ENCODE measurements at places on chromosomes 11 and 22.

- DNase-seq: no peak
Measured at GRCh38 chr11:74948546-74948897, 369 bp downstream of the XRRA1 start.

GRCh38 chr11:77038029-77038824 is 4.0 kb downstream of the B3GNT6 start:
- DNase-seq: no peak

- no peak for DNase-seq
Measured at GRCh38 chr22:17612057-17612456, 16.5 kb downstream of the ATP6V1E1 start.

GRCh38 chr11:35077709-35078469 is 61.1 kb upstream of the CD44 start:
- no peak for DNase-seq

DNA sequence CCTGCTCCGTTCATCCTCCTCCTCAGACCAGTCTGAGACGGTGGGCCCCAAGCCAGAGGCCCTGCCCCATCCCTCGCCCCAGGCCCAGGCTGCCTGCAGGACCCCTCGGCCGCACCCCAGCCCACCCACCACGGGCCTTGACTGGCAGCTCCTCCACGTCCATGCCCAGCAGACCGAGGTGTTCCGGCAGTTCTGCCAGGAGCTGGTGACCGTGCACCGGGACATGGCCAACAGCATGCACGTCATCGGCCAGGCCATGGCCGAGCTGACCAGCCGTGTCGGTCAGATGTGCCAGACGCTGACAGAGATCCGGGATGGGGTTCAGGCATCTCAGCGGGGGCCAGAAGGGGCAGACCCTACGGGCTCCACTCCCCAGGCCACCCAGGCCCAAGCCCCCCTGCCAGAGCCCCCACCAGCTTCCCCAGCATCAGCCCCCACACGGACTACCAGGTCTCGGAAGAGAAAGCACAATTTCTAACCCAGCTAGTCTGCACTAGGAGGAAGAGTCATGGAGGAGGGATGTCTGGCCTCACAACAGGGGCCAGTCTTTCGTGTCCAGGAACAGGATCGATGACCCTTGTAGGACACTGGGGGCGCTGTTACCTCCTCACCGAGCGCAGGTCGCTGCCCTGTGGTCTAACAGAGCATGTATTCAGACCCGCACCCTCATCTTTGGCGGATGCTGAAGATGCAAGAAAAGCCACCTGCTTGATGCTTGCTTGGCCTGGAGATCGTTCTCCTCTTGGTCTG is 66.3 kb downstream of the PRDM11 start:
- no peak for DNase-seq

GRCh38 chr11:128018692-128019091 is 568.7 kb downstream of the ETS1 start:
- DNase-seq: no peak

DNA sequence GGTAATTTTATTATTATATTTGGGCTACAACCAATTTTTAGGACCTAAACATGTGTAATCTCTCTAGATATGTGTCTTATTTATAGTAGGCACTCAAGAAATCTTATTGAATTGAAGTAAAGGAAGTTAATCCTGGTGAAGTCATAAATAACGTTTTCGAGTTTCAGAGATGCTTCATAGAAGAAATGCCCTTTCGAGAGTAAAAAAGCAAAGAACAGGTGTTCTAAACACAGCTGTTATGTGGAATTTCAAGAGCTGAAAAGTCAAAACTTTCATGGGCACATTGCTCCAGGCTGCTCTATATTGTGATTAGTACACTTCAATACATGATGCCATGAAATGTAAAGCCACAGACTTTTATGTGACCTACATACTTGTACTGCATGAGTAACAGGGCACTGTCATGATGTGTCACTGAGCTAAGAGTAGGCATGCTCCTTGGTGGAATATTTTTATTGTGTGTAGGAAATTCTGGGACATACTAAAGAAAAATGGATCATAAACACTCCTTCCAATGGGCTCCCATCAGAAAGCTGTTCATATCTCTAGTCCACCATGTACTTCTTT is 7.2 kb upstream of the ELMOD1 start:
- no peak for DNase-seq

- DNase-seq: no peak
Measured at GRCh38 chr11:122337704-122338103, 221.7 kb upstream of the BLID start.

GRCh38 chr11:94175535-94175934 is 46.9 kb downstream of the PANX1 start:
- no peak for DNase-seq

DNA sequence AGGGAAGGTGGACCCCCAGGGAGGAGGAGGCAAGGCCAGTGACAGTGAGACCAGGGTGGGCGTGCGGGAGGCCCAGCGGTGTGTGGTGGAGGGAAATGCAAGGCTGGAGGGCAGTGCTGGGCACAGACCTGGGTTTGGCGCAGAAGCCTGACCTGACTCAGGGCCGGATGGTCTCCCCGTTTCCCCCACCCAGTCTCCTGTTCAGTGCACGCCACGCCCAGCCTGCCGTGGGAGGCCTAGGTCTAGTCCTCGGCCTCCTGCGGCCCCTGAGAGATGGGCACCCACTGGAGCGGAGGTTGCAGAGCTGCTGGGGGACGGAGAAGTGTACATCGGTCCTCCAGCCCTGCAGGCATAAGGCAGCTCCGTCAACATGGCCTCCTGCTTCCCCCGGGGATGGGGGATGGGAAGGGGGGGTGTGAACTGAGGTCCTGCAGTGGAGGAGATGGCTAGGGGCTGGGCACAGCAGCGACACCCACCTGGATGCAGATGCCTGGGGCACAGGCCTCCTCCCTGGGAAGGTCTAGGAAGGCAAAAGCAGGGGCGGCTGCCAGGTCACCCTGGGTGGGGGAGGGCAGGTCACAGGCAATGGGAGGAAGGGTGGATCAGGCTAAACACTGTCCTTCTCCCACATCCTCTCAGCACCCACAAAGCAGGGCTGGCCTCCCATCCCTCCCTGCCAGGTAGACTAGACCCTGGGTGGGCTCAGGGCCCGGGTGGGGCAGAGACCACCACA is 15.9 kb downstream of the IL17REL start:
- no peak for DNase-seq

DNA sequence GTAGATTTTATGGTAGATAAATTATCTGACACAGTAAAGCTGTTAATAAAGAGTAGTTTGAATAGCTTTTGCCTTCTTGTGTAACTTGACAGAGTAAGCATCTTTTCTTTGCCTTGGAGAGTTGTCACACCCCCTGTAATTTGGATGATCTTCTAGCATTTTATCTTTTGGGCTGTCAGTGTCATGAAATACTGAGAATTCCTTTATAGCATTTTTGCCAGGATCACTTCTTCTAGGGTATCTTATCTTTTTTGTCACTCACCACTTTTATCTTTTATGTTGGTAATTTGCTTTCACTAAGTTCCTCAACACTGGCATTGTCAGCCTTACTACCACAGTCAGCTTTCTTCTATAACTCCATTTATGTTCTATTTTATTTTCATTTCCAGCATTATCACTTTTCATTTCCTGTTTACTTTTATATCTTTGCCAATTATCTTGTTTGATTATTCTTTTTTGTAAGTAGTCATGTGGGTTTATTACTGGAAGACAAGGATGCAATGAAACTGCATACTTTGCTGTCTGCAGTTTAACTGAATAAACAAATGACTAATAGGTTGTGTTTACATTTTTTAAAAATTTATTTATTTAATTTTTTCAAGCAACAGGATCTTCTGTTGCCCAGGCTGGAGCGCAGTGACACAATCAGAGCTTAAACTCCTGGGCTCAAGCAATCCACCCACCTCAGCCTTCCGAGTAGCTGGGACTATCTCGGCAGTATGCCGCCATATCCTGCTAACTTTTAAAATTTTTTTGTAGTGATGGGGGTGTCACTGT is 28.1 kb upstream of the ACAT1 start:
- no peak for DNase-seq

DNA sequence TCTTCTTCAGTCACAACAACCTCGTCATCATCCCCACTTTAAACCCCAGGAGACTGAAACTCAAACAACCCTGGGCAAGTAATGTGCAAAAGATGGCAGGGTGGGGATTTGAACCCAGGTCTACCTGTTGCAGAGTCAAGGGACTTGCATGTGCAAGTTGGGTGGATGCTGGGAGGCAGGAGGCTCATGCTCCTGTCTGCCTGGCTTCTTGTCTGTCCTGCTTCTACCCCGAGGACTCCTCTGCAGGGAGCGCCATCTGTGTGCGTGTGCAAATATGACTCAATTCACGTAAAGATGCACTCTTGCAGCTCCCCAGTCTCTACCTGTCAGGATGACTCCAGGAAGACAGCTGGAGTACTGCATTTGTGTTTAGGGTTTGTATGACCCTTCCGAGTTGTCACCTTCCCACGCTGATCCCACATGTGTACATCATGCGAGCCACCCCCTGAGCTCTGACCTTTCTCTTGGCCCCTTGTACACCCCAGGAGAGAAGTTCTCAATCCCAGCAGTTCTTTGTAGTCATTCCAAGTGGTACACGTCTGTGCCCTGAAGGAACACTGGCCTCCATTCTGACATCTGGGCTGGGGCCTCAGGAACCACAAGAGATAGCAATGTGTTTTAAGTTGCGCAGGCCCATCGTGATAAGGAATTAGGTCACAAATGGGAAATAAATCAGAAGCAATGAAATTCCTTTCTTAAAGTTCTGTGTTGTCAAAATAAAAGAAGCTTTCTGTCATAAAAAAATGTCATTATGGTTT is 95.7 kb downstream of the CWC15 start:
- DNase-seq: no peak

GRCh38 chr22:17218341-17218740 is 894 bp downstream of the ADA2 start:
- no peak for DNase-seq

GRCh38 chr22:47292546-47293320 is 530.3 kb downstream of the TBC1D22A start:
- no peak for DNase-seq

Measured in cortex of kidney (tissue), 1 donor.